Activated CD8-positive, alpha-beta T cell treated with anti-CD3 and anti-CD28 coated beads for 36 hours (primary cell): ENCODE measurements at places on chromosomes 11 and 22. TPM values are rescaled to one million over a fixed set of nuclear protein-coding genes. Genes with fewer than 3 reads are reported as not detected.

ZC3H12C gene
- total RNA-seq = 0.45 TPM

OR6A2 gene
- 0.38 TPM for total RNA-seq

- no peak for DNase-seq
These were observed 24.5 kb upstream of the RAG2 start for GRCh38 chr11:36622431-36623136.

DNA sequence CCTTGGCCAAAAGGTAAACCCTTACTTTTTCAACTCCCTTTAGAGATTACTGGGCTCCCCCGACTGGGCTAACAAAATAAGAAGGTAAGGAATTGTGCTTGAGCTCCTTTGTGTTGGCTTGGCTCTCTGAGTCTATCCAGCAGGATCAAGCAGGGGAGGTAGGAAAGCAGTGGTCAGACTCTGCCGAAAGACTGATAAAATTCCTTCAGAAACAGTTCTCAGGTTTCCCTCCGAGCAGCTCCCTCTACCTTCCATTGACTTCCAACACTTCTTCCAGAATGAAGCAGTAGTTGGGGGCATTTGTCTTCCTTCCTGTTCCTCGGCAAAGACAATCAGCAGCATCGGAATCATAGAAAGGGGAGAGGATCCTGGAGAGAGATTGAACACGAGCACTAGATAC, 16.1 kb upstream of the CARD18 start:
- DNase-seq = no peak

- no peak for DNase-seq
These were observed 8.4 kb downstream of the SLC29A2 start for GRCh38 chr11:66363187-66363601.

- no peak for DNase-seq
These were observed 510.3 kb downstream of the BRD1 start for GRCh38 chr22:49317369-49317768.

DNA sequence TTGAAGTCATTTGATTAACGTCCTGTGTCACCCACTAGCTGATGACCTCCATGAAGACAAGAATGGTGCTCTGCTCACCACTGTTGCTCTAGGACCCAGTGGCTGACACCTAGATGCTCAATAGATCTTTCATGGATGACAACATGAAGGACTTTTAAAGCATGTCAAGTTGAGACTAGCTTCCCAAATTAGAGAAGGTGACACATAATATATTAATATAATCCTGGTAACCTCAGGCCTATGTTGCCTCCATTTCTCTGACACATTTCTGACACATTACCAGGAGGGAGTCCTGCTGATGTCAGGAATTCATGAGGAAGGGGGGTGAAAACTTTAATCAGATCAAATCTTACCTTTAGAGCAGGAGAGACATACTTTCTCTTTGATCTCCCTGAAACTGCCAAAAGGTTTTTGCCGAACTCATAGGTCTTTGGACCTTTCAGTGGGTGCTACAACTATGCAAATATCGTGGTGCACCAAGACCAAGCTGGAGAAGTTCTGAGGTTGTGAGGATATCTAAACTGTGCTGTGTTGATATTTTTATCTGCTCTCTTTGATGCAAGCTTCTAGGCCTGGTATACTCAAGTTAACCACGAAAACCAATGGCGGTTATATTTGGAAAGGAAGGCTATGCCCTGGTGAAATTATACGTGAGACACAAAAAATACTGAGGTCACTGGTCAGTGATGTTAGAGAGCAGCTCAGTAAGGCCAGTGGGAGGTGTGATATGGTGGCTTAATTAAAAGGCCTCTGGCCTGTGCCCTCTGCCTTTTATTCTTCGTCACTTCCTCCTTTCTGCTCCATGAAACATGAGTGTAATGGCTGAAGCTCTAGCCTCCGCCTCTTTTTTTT, 13.2 kb upstream of the AMPD3 start:
- peak; percentile 66 for DNase-seq

GRCh38 chr11:5507177-5507932, 2.4 kb downstream of the UBQLN3 start:
- DNase-seq = no peak

DNA sequence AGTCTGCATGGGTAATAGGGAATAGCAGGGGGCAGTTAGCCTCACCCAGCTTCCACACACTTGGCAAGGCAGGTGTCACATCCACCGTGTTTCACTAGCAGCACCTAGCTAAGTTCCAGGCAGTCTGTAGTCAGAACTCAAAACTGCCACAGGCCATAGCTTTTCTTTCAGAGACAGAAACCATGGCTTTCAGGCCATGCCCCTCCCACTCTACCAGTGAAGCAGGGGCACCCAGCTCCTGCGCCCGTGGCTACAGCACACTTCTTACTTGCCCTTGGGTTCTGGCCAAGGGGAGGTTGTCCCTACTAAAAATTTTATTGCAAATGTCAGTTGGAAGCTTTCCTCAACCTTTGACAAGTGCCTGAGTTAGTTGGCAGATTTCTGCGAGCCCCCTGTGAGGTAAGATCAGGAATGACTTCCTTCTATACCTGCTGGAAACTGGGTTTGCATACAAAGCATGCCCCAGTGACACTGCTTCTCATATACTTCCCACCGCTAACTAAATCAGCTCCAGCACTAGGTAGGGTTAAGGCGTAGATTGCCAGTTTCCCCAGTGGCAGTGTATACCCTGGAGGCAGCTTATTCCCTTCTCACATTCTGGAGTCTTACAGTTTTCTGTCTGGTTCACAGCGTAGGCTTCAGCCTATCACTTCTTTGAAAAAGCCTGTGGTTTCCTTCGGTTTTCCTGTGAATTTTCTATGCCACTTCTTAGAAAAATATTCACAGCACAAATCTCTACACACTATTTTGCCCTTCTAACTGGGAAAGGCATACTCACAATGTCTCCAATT, 139.0 kb upstream of the LUZP2 start:
- no peak for DNase-seq

DNA sequence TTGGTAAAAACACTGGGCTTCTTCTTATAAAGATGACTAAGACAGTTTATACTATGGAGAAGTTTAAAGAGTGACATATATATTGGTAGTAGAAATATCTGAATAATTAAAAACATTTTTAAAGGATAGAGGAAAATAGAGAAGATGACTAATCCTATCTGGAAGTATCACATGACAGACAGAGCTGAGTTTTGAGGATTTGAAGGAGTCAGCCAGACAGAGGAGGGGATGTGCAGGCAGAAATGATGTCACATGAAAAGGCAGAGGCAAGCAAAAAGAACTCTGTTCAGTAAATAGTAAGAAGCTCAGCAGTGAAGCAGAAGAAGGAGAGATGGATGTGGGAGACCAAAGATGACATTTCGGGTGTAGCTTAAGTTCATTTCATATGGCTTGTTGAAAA, 1.6 kb downstream of the OR10A2 start:
- DNase-seq = no peak

DNA sequence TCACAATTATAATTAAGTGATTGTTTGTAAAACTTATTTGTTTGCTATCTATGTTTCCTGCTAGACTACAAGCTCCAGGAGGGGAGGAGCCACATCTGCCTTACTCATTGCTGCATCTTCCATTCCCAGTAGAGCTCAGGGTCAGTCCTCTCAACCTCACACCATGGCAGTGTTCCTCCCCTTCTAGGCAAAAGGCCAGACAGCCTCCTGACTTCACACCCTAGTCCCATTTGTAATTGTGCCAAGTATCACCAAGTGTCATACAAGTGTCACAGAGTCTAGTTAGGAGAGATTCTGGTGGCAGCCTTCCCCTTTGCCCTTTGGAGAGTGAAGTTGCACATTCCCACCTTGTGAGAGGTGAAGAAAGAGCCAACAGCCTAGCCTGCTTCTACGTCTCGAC, 490.4 kb downstream of the INSC start:
- DNase-seq = no peak
